ENCODE measurements at places on chromosomes 7 and 10. TPM values are rescaled to one million over a fixed set of nuclear protein-coding genes. Genes with fewer than 3 reads are reported as not detected.
A peak's percentile ranks its signal among the peaks of the same experiment; 100 is the strongest.

- no peak for DNase-seq
These were observed 383.8 kb upstream of the ZMIZ1 start for GRCh38 chr10:78684947-78685346.

DNA sequence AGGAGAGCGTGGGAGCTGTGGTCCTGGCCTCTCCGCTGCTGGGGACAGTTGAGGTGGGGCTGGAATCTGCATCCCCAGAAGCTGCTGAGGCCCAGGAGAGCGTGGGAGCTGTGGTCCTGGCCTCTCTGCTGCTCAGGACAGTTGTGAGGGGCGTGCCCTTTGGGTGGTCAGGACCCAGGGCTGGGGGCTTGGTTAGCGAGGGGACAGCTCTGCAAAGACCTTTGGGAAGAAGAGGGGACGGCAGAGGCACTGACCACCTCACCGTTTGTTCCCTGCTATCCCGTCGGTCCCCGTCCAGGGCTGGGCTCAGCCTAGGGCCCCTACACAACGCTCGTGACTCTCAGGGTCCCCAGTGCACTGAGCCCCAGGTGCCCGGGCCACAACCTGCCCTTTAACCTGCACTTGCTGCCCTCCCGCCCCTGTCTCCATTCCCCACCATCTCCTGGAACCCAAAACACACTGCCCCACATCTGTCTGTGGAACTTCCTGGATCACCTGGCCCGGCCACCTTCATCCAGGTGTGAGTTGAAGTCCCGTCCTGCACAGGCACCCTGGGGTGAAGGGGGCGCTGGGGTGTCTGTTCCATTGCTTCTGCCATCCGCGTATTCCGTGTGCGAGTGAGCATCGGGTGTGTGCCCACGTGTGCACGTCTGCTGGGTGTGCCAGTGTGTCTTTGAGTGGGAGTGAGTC lies 14.1 kb downstream of the FOXL3 start:
- DNase-seq: no peak

DNA sequence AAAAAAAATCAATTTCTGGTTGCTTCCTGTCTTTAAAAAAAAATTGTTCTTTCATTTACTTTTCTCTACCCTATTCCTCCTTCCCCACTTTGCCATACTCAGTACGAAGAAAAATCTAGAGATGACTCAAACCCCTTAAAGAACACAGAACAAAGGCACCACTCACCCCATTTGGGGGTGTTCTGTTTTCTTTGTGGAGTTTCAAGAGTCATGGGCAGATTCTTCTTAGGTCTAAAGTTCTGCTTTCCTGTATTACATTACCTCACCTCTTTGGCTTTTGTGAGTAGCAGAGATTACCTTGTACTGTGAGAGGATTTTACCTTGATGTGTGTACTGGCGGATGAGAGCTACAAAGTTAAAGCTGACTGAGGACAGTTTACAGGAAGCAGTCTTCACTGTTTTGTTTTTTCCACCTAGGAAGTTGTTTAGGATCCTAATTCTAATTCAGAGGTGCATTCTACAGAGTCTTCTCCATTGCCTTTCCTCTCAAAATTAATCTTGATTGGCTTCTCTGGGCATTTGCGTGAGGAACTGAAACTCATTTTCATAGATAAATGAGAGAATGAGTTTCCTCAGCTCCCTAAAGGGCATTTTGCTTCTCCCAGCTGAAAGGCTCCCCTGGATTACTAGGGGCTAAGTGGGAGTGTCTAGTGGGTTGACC lies 20.7 kb downstream of the AVL9 start:
- DNase-seq: peak; percentile 76

DNA sequence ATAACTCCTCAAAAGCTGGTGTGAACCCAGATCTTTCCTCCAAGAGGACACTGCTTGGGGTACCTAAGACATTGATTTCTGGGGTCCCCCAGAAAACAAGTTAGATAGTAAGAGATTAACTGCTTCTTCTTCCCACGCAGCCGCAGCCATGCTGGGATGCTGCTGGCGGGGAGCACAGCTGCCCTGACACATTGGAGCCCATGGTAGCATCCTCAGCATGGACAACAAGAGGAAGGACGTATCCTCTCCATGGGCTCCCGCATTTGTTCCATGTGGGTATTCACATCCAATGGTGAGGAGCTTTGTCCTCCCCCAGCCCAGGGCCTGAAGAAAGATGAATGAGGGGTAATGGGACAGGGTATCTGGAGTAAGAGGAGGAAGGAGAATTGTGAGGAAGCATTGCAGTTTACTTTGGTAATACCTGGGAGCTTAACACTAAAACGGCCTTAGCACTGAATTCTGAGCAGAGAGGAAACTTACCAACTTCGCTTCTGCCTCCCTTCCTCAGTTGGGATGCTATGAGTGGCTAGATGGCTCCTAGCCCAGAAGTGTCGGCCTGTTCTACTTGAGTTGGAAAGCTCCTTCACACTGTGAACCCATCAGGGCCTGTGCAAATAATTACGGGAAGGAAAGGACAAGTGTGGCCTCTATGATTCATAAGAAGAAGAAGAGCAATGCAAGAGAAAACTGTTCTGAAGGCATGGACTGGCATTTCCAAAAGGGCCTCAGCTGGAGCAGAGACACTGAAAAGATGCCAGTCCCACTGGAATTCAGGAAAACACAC lies 43.9 kb downstream of the C10orf120 start:
- DNase-seq: no peak

GRCh38 chr7:22733761-22734160 lies 6.8 kb downstream of the IL6 start:
- no peak for DNase-seq

- DNase-seq: no peak
These were observed 278.7 kb downstream of the CCSER2 start for GRCh38 chr10:84607044-84607443.

- no peak for DNase-seq
These were observed 165.7 kb downstream of the OTUD1 start for GRCh38 chr10:23604613-23605012.

DNA sequence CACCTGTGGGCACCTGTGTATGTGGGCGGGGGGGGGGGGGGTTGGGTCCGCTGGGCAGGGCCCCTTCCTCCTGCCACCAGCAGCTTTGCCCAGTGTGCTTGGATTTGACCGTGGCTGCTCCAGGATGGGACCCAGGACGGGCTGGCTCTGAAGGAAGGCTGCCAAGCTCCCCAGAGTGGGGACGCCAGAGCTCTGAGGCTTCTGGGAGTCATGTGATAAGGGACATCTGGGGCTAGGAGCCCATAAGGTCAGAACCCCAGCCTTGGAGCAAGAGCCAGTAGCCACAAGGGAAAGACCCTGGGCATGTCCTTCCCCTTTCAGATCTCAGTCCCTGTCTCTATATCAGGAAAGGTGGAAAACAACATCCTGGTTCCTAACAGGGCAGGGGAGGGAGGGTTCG lies 21.8 kb upstream of the AMZ1 start:
- DNase-seq: no peak

DNA sequence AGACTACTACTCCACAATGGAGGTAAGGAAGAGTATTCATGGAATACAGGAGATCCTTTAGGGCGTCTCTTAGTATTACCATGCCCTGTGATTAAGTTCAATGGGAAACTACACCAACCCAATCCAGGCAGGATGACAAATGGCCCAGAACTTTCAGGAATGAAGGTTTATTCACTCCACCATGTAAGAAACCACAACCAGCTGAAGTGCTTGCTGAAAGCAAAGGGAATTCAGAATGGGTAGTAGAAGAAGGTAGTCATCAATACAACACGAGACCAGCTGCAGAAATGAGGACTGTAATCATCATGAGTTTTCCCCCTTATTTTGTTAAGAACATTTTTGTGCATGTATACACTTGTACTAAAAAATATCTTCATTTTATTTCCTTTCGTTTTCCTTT lies 76.6 kb downstream of the GPR37 start:
- peak; percentile 85 for DNase-seq

DNA sequence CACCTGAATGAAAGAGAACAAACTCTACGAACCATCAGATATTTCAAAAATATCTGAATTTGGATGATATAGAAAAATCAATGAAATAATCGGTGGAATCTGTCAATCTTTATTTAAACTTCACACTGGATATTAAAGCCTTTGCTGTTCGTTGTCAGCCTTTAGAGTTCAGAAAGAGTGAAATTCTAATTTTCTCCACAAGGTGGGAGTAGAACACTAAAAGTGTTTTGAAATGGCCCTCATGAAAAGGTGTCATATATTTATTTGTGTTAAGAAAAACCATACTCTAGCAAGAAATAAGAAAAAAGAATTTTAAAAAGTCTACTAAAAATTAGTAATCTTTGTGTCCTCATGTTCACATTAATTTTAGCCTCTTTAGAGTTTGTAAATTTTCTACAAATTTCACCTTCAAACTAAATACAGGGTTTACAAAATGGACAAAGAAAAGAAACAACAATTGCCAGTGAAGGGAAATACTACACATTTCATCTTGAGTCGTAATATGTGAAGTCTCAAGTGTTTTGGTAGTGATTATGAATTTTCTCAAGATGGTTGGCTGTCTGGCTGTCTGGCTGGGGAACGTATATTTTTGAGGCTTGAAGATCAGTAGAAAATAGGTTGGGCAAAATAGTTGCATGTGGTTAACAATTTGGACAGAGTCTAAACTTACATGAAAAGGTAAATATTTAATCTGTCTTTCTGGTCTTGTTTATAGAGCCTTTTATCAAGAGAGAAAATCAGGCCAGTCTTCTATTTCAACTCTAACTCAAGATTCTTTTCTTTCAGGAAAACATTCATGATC lies 43.7 kb downstream of the DNAJB9 start:
- peak; percentile 41 for DNase-seq

- DNase-seq: no peak
These were observed 89.8 kb upstream of the DDC start for GRCh38 chr7:50655020-50655419.

GRCh38 chr10:45403151-45403550 lies 29.1 kb downstream of the ALOX5 start:
- no peak for DNase-seq

DNA sequence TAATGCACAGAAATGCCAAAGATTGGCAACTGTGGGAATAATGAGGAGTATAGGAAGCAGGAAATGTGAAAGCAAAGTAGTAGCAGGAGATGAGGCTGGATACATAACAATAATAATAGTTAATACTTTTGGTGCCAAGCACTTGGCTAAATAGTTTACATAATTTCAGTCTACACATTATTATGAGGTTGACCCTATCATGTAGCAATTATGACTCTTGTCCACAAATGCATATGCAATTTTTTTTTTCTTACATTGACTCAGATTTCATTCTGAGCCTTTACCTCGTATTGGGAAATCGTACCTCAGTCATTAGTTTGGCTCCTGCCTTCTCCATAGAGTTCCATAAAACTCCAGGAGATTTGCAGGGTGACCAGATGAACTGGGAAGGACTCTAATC lies 219.9 kb downstream of the SUGCT start:
- DNase-seq: no peak

- DNase-seq: no peak
These were observed 294.3 kb downstream of the RPS24 start for GRCh38 chr10:78327778-78328591.

DNA sequence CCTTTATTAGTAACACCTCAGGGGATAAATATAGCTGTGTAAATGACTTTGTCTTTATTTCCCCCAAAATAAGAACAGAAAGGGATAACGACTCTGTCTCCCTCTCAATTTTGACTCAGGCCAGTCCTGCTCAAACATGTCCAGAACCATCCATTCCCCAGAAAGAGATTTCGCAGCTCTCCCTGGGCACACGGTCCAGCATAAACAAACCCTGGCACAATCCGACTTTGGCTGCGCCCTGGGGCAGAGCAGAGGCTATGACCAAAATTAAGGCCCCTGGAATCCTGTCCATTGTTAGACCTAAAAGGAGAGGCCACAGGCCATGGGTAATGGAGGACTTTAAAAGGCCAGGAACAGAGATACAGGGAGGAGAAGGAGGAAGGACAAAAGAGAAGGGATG lies 99.1 kb downstream of the PRPF18 start:
- DNase-seq: no peak

DNA sequence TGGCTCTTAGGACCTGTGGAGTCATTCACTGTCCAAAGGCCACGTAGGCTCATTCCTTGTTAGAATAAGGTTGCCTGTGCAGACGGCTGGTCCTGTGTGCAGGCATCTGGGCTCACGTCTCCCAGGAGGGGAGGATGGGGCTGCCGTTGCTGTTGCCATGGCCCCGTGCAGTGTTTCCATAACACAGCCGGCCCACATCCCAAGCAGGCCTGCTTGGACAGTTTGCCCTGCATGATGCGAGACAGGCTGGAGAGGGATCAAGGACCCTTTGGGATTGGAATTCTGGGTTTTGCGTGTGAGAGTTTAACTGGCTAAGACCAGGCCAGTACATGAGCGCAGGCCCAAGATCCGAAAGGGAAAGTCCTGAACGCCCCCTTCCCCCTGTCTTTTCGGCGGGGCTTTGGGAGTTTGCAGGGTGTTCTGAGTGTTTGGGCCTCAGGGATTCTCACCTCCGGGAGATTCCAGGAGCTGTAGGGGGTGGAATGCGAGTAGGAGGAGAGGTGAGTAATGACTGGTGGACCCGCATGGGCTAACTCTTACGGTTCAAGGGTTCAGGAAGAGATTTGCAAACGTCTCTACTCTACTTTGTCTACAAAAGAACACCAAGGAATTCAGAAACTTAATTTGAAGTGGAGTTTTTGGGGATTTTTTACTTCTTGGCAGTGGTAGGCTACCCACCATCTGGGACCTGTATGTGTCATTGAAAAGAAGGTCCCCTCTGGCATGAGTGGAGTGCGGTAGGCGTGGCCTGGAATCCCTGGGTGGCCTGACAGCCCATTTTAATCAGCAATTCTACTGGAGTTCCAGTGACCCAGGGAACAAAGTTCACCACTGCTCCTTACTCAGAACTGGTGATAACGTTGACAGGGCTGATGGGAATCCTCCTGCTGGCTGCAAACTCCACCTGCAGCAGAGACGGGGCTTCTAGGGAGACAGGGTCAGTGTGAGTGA lies 125.4 kb downstream of the ITIH5 start:
- DNase-seq: no peak

- peak; percentile 14 for DNase-seq
These were observed 63.7 kb downstream of the TRUB1 start for GRCh38 chr10:115001506-115002381.

GRCh38 chr10:34638406-34639054 lies 176.6 kb downstream of the PARD3 start:
- peak; percentile 62 for DNase-seq

DNA sequence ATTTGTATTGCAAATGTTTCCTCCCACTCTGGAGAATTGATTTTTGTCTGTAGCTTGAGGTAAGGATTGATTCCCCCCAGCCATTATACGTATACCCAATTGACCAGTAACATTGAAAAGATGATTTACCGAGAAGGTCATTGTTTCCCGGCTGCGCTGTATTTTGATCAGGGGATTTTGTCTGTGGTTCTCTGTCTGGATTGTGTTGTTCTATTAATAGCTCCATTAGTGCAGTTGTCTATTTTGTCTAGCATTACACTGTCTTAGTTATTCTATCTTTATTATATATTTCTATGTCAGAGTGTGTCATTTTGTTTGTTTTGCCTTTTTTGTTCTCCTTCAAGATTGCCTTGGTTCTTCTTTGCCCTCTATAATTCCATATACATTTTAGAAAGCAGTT lies 37.7 kb downstream of the AHR start:
- no peak for DNase-seq

GRCh38 chr7:155980841-155981240 lies 168.6 kb upstream of the SHH start:
- no peak for DNase-seq

ARHGAP21 gene
- 59.1 TPM for total RNA-seq

JCAD gene
- 8.5 TPM for total RNA-seq

LIPJ gene
- total RNA-seq: not detected

LRIT1 gene
- not detected for total RNA-seq

CHN2 gene
- not detected for total RNA-seq
